NCI-H1930 (cell line): ENCODE measurements at places on chromosomes 7 and 10.

DNA sequence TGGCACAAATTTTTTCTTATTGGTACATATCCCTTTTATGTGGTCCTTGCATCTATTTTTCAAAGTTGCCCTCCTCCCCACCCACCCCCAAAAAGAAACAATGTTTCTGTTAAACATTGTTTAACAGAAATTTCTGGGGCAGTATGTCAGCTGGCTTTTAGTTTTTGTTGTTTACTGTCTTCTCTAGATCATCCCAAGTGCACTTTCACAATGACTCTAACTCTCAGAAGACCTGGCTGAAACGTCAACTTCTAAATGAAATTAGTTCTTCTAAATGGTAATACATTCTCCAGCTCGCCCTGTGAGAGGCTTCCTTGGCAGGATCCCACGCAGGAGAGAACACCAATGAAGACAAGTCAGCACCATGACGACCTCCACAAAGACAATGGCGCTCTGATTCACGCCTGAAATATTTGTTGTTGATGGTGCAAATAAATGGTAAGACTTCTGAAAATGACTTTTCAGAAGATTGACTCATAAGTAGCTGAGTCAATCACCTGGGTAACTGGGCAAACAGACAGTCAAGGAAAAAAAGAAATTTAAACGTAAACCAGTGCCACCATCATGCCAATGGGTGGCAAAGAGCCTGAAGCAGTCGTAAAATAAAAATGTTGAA is 293.7 kb downstream of the FZD1 start:
- DNase-seq = no peak

- no peak for DNase-seq
Measured at GRCh38 chr7:41039386-41039953, 663.4 kb downstream of the INHBA start.

DNA sequence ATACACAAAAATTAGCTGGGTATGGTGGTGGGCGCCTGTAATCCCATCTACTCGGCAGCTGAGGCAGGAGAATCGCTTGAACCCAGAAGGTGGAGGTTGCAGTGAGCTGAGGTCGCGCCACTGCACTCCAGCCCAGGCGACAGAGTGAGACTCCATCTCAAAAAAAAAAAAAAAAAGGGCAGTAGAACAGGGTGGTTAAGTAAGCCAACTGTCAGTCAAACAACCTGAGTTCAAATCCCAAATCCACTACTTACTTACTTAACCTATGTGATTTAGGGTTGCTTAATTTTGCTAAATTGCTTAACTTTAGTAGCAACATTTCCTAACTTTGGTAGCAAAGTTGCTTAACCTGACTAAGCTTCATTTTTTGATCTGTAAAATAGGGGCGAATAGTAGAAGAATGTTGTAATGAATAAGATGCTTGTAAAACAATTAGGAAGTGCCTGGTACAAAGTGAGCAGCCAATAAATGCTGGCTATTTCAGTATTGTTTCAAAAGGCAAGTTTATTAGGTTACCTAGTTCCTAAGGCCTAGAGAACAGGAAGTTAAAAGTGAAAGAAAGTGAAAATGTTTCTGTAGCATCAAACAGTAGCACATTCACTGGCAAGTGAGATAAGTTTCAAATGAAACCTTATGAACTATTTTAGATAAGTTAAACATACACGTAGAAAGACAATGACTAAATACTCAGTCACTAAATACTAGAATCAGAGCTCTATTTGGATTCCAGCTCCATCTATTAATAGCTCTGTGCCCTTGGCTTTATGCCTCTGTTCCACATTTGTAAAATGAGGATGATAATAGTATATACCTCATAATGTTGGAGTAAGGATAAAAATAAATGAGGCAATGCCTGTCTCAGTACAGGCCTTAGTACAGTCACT is 64.3 kb downstream of the HOXA1 start:
- no peak for DNase-seq

DNA sequence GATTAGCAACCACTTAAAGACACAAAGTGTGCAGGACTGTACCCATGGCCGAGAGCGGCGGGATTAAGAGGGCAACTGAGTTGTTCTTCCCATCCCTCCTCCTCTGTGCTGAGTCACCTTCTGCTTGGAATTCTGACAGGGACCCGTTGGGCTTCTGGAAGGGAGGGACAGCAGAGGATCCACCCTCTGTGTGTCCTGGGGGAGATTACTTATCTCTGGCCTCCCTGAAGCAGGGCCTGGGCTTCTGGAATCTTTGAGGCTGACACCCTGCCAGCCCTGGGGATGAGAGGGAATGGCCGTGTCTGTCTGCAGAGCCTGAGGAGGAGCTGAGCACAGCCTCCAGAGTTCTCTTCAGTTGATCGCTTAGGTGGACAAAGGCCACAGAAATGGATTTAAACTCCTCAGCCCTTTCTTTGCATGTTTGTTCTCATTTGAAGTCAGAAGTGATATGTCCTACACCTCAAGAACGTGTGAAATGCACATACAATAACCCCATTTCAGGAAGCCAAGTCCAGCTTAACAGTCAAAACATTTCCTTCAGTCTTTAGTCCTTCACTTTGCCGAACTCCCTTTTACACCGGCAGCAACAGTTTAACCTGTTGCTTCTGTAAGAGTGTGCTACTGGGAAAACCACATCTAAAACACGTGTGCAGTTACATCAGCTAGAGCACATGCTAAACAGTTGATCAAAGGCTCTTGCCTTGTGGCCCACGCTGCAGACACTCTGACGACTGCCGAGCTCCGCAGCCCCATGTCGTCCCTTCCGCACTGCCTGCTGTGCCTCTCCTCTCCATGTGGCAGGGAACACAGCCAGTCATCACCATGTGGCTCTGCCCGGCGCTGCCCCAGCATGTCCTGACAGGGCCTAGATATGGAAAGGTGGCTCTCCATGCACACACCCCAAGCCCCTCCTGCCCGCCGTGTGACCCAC is 55.7 kb downstream of the IKZF1 start:
- DNase-seq = no peak

DNA sequence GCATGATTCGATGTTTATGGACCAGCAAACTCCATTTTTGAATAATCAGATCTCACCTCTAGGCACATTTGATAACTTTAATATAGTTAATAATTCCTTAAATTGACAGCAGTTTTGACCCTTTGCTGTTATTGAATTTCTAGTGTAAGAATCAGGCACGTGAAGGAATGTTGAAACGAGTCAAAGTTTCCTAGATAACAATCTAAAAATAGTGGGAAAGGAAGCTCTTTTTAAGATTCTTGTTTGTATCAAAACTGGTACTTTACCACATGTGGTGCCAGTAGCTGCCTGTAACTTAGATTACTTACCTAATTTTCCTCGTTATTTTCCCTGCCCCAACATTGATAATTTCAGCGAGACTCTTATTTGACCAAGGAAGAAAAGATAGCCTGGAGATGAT is 757.8 kb upstream of the KCND2 start:
- DNase-seq = no peak

DNA sequence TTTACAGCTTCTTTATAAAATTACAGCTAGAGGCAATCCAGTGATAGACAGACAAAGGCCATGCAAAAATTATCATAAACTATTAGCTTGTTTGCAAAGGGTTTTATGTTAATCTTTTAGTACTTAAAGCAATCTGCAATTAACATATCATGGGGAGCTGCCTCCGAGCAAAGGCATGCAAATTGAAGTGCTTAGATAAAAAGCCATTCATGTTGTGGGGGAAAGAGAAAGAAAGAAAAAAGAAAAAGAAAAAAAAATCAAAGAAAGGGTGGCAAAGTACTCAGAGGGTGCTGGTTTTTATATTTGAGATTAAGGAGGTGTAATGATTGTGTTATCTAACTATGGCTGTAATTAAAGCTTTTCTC is 799.5 kb downstream of the LRMDA start:
- no peak for DNase-seq

DNA sequence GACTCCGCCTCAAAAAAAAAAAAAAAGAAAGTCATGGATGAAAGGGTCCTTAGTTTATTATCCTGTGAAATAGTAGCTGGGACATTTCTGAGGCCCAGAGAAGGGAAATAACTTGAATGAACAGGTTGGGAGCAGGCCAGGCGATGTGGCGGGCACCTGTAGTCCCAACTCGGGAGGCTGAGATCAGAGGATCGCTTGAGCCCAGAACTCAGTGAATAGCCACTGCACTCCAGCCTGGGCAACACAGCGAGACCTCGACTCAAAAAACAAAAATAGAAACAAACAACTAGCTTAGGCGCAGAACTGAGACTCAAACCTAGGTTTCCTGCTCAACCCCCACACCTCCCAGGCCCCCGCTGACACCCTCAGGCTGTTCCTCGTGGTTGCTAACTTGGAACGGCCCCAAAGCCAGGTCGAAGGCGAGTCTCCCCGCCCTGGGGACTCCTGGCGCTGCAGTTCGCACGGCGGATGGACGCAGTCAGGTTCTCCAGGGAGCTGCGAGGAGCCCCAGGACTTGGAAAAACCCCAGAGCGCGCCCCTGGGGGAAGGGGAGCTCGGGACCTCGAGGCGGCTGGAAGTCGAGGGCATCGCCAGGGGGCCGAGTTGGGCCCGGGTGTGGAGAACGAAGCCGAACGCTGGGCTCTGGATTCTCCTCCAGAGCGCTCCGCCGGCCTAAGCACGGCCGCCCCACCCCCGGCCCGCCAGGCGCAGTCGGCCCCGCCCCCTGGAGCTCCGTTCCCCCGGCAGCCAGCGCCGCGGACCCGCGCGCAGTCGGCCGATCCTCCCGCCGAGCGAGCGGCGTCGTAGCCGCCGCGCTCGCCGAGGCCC is at the start of gene STOX1:
Gene STOX1, plus strand, starts transcription at position 768 of the 828 bp plus-strand sequence. CDS start 93 bp downstream, outside the sequence.
- DNase-seq = peak; percentile 55

GRCh38 chr7:95041031-95041430 is 133.6 kb downstream of the PPP1R9A start:
- no peak for DNase-seq

GRCh38 chr10:7337431-7338171 is 73.2 kb downstream of the SFMBT2 start:
- no peak for DNase-seq

DNA sequence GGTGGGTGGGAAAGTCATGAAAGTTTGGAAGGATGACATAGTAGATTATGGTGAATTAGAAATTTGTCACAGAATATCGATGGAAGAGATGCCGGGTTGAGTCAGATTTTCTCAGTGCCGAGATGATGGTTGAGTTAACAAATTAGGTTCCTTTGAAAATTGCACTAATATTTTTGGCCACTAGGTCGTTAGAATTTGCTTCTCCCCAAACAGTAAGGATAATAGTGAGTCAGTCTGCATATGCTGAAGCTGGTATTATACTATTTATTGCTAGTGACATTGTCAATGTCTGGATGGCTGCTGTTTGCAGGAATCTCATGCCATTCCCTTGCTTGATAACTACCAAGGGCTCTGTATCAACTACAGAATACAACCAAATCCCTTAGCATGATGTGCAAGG is 37.7 kb upstream of the MINDY3 start:
- DNase-seq = no peak

DNA sequence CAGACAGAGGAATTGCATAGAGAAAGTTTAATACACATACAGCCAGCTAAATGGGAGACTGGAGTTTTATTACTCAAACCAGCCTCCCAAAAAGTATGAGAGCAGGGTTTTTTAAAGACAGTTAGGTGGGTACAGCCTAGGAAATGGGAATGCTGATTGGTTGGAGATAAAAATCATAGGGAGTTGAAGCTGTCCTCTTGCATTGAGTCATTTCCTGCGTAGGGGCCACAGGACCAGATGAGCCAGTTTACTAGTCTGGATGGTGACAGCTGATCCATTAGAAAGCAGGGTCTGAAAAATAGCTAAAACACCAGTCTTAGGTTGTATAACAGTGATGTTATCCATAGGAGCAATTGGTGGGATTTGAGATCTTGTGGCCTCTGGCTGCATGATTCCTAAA is 76.1 kb upstream of the POM121L12 start:
- no peak for DNase-seq

DNA sequence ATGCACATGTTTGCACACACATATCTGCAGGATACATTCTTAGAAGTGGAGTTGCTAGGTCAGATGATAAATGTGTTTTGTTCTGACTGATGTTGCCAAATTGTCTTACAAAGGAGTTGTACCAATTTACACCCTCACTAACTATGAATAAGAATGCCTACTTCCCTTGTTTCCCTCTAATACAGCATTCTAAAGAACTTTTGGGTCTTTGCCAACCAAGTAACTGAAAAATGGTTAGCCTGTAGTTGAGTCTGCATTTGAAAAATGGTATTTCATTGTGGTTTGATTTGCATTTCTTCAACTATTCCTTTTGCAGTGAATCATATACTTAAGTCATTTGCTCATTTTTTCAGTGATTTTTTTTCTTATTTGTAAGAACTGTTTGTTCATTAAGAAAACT is 48.4 kb downstream of the TMEM26 start:
- no peak for DNase-seq

- DNase-seq = no peak
Measured at GRCh38 chr7:71198391-71198790, 66.4 kb downstream of the GALNT17 start.

- no peak for DNase-seq
Measured at GRCh38 chr10:69491611-69492010, 40.3 kb downstream of the TSPAN15 start.

- DNase-seq = no peak
Measured at GRCh38 chr10:14579405-14579804, 195.3 kb downstream of the FAM107B start.

DNA sequence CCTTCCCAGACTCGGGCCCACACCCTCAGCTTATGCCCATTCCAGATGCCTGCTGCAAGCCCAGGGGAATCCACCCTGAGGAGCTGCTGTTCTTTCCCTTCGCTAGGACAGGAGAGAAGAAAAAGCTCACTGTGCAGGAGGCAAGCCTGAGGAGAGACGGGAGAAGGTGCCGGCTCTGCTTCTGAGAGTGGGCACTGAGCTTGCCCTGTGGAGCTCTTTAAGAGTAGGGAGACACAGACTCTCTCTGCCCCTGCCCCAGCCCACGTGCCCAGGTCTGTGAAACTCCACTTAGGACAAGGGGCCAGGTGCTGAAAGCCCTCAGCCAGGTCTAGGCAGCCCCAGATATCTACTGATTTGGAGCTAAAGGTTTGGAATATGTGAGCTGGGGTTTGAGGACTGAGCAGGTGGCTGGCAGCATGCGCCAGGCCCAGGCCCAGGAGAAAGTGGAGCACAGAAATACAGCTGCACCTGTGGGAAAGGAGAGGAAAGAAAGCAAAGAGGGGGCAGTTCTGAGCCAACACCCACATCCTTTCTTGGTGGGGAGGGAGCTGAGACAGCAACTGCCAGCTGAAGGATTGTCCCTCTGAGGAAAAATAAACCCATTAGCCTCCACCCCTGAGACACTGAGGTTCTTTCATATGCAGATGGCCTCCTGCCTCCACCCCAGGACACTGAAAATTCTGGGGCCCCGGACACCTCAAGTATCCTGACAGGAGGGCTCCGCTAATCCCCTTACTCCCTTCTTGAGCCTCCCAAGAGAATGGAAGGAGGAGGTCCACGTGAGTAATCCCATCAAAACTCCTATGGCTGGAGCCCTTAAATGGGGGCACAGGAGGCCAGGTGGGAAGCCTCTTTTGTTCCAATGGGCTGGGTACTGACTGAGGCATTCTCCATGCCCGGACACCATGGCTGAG is 7.3 kb downstream of the POLL start:
- no peak for DNase-seq

DNA sequence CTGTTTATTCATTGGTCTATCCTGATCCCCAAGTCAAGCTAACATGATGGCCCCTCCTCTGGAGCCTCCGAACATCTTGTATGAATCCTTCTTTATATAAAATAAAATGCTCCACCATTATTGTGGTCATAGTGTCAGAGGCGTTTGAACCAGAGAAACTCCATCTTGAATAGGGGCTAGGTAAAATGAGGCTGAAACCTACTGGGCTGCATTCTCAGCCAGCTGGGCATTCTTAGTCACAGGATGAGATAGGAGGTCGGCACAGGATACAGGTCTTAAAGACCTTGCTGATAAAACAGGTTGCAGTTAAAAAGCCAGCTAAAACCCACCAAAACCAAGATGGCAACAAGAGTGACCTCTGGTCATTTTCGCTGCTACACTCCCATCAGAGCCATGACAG is 905.8 kb upstream of the AUTS2 start:
- DNase-seq = no peak

- no peak for DNase-seq
Measured at GRCh38 chr10:51403521-51403920, 295.9 kb downstream of the CSTF2T start.
